T-helper 9 cell (primary cell): ENCODE measurements at places on chromosomes 1 and 21.

DNA sequence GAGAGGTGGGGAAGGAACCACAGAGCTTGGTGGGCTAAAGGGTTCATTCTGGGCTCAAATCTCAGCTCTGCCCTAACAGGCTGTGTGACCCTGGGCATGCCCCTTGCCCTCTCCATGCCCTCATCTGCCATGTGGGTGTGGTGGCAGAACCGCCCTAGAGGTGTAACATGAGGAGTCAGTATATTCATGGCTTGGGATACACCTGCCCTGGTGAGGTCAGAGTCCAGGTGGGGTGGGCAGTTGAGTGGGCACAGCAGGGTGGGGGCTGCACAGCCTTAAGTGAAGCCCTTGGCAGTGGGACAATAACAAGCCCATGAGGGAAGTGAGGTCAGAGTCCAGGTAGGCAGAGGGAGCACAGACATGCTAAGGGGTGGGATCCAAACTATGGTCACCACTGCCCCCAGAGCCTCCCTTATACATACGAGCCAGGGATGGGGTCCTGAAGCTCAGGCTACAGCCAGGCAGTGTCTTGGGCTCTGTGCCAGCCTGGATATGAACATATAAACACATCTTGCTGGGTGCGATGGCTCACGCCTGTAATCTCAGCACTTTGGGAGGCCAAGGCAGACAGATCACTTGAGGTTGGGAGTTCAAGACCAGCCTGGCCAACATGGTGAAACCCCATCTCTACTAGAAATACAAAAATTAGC is 59.0 kb upstream of the EFHD2 start:
- DNase-seq = no peak

DNA sequence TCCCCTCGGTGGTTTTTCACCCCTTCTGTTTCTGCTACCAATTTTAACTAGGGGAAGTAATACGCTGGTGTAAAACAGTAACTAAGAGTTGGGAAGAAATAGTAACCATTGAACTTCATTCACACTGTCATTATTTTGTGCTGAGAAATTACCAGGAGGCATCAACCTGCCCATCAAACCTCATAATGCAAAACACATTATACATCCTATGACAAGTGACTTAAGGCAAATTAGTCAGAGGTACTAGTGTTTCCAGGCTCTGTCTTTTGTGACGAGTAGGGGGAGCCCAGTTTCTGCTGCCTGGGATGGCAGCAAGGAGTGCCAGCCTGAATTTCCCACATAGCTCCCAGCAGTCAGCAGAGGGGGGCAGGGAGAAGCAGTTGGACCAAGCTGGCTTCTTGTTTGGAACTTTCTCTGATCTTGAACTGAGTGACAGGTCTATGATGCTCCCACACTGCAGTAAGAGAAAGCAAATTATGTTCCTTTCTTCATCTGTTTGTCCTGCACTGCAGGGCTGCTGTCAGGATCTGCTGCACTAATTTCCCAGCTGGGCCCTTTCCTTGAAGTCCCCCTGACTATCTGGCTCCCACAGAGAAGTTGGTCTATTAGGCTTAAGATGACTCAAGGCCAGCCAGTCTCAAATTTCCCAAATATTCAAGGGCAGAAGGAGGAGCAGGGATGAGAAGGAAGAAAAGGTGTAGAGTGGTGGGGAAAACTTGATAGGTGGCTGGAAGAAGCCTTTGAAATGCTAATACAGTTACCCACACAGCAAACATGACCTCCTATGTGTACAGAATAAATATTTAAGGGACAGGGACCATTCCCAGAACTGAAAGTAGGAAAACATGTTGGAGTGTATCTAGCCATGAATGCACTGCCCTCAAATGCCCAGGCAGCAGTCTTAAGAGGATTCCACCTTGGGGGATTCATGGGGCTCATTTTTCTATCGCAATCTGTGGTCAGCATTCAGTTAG is 322.8 kb downstream of the SEC16B start:
- DNase-seq = no peak

DNA sequence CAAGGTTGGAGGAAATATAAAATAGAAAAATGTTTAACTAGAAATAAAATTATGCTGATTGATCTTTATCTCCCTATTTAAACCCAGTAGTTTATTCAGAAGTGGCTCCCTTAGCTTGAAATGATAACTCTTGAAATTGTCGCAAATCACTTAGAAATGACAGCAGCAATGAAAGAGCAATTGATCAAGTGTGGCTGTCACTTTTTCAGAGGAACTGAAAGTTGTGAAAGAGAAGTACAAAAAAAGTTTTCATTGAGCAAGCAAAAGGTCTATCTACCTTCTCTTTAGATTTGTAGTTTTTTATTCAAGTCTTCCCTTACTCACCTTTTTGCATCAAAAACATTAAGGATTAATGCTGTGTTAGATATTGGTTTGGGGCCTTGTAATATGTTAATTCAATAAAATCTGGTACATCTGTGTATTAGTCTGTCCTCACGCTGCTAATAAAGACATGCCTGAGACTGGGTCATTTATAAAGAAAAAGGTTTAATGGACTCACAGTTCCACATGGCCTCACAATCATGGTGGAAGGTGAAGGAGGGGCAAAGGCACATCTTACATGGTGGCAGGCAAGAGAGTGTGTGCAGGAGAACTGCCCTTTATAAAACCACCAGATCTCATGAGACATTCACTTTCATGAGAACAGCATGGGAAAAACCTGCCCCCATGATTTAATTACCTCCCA is 48.3 kb downstream of the LRRC8C start:
- DNase-seq = no peak

DNA sequence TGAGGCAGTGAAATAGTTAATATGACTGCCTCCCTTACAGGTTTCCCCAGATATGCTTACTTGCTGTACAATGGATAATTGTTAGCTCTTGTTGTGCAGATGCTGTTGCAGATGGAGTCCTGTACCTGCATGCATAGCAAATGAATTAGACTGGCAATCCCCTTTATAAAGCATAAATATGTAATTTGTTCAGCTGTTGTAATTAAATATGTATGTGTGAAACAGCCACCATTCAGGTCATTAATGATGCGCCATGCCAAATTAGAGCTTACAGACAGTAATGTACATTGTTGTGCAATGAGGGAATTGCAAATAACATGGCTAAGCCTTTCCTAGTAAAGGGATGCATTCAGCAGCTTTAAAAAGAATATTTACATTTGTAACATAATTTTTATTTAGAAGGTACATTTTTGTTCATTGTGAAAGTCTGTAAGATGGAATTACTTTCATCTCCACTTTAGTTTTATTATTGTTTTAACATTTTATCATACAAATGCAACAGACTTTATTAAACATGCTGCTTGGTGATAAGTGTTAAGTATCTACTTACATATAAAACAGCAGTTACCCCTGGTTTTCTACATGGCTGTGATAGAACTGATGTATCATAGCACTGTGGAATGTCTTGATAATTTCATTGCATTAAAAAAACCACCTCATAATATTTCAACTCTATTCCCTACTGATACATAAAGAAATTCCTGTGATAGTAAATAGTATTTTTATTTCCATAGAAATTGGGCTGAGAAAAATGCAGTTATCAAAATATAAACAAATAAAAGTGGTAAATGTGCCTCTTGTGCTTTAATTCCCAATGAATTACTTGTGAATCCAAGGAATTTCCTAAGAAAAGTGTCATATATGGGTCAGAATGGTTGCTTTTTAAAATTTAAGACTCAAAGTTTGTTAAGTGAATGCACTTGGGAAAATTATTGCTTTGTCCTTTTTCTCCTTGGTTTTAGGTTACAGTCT is 99.0 kb downstream of the NFIA start:
- no peak for DNase-seq

- no peak for DNase-seq
Observed at GRCh38 chr1:104991702-104992101, 1242.0 kb downstream of the AMY1C start.
